ENCODE measurements at places on chromosomes 5 and 9. TPM values are rescaled to one million over a fixed set of nuclear protein-coding genes. Genes with fewer than 3 reads are reported as not detected.

DNA sequence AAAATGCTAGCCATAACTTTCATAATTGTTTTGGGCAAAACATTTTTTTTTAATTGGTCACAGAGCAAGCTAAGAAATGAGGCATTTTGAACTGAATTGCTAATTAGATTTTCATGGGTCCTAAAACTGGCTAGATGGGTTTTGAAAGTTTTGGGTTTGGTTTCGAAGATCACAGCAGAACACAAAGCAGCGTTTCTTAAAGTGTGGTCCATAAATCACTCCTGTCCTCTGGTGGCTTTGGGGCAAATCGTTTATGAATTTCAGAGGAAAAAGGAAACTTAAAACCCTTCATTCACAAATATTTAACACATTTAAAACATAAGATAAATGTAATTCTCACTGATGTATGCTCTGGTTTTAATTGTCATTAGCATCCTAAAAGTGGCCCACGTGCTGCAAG lies 503.7 kb downstream of the SPATA31D1 start:
- no peak for DNase-seq

GRCh38 chr5:137412136-137412535 lies 87.0 kb downstream of the SPOCK1 start:
- DNase-seq, result no peak

Gene PCA3
- total RNA-seq, result 0.18 TPM

DNA sequence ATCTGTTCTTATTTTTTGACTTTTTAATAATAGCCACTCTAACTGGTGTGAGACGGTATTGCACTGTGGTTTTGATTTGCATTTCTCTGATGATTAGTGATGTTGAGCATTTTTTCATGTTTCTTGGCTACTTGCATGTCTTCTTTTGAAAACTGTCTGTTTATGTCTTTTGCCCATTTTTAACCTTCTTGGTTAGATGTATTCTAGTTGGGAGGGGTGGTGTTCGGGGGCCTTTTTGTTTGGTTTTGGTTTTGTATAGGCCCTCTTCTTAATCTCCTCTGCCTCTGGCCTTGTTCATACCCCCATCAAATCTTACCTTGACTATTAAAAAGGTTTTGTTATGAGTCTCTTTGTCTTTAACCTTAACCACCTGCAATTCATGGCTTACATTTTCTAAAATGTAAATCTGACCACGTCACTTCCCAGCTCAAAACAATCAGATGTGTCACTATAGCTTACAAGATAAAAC lies 107.8 kb upstream of the NR4A3 start:
- no peak for DNase-seq

Gene FGF10
- 13.1 TPM for total RNA-seq

- DNase-seq, result no peak
Observed at GRCh38 chr5:31255041-31255440, 61.6 kb downstream of the CDH6 start.

DNA sequence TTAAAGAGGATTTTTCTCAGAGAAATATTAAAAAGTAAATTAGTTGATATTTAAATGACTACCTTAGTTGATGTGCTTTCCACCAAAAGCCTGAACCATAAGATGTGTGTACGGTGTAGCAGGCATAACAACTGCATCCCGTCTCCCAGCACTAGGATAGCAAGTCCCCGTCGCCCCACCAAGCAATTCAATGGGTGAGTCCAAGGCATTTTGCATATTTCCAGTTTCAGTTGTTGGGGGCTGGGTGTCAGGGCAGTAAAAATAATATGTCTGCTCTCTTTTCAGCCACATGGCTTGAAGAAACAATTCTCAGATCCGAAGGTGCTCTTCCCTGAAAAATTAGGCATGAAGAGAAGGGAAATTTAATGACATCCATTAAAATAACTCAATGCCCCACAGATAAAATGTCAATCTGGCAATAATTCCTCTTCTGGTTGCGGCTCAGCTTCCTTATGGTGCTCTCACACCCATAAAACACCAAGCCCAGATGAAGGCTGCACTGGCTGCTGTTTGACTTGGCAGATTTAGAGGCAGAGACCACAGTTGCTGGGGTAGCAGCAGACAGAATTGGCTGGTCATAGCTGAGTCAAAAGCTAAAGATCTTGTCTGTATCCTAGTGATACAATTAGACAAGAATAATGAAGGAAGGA lies 124.4 kb upstream of the ADCY2 start:
- DNase-seq, result no peak

- no peak for DNase-seq
Observed at GRCh38 chr9:10366171-10366779, 246.5 kb downstream of the PTPRD start.

GRCh38 chr9:120892748-120893610 lies 16.0 kb upstream of the PHF19 start:
- no peak for DNase-seq
